Osteocyte (in vitro differentiated cells): ENCODE measurements at places on chromosomes 6 and 20. TPM values are rescaled to one million over a fixed set of nuclear protein-coding genes. Genes with fewer than 3 reads are reported as not detected.

CD83 gene
- 1.4 and 1.6 TPM in 2 replicates for total RNA-seq

HLA-DRA gene
- total RNA-seq: not detected in 2 replicates

AP5S1 gene
- 22.8 and 24.3 TPM in 2 replicates for total RNA-seq

DNA sequence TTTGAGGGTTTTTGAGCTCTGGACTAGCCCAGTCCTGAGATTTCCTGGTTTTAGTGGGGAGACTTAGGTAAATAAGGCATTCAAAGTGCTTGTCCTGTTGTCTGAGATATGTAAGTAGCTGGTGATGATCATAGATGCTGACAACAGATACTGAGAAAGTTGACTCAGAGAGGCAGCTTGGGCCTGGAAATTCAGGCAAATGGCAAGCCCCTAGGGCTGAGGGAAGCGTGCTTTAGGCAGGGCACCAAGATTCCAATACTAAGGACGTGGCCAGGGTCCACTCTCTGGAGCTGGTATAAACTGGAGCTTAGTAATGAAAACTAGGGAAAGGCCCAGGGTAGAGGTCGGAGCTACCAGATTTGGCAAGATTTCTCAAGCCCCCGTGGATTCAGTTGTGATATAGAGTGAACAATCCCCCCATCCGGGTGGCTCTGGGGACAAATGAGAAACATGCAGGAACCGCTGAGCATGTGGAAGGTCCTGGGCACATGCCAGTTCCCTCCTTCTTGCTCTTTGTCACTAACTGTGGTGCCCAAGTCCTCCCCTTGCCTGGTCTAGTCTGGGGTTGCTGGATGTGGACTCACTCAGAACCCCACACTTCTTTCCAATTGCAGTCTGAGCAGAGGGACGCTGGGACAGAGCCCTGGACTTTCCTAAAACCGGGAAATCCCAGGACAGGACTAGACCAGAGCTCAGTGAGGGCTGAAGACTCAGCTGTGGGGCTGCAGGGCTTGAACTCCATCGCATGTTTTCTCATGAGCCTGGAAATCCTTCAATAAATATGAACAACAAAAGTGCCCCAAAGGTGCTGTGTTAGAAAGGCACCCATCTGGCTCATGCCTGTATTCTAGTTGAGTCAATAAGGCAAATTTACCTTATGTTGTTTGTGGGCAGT, 10.3 kb downstream of the SLC22A3 start:
- DNase-seq: no peak

- DNase-seq: no peak
Observed at GRCh38 chr6:3449750-3450305, 7.0 kb downstream of the SLC22A23 start.

GRCh38 chr20:49572857-49573256, 4.9 kb upstream of the PTGIS start:
- no peak for DNase-seq

DNA sequence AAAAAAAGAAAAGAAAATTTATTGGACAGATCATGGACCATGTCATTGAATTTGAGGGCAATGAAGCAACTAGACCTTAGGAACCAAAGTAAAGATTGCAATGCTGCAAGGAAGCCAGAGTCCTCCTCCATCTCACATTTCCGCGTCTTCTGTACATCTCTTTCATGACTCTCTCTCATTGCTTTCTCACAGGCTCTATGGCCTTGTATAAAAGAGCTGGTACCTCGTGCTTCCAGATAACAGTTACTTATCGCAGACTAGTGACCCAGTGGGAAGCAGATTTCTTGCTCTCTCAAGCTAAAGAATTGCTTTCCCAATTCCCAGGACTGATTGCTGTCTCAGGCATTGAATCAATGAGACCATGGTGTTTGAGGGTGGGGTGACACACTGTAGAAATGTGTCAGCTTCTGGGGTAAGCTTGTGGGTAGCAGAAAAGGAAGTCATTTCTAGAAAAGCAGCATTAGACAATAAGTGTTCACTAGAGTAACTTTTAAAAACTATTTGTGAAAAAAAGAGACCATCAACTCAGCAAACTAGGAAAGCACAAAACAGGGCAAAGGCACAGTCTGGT, 635.3 kb downstream of the UTRN start:
- no peak for DNase-seq

GRCh38 chr20:33947709-33948295, 45.9 kb upstream of the RALY start:
- DNase-seq: no peak
